ENCODE measurements at places on chromosomes 1 and 21.
A peak's percentile ranks its signal among the peaks of the same experiment; 100 is the strongest.

DNA sequence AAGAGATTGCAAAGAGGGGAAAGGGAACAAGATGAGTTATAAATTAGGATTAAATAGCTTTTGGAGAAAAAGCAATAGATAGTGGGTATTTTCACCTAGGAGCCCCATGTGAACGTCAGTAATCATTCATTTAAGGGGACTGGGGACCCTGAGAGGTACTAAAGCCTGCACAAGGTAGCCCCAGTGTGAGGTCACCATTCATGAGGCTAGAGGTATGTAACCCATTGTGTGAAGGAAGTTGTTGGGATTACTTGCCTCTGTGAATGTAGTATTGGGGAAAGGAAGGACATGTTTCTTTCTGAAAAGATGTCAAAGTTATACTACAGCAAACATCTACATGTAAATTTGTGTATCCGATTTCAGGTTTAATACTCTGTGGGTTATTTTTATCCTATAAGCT lies 276.8 kb downstream of the TBX15 start:
- DNase-seq = no peak

GRCh38 chr1:228099331-228099732 lies 3.8 kb downstream of the C1orf35 start:
- peak; percentile 13 for DNase-seq

DNA sequence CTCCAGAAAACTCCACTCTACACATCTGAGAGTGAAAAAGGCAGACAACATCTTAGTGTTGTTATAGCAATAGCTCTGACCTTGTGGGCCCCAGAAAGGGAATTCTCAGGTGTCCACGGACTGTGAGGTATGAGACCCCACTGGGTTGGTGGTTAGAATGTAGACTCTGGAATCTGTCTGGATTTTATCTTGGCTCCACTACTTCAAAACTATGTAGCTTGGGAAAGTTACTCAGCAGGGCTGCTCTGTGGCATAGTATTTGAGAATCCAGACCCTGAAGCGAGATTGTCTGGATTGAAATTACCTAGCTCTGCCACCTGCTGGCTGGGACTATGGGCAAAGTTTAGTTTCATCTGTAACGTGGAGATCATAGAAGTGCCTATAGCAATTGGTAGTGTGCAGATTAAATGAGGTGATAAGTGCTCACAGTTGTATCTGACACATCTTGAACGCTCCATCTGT lies 25.8 kb downstream of the PRDM2 start:
- DNase-seq = no peak

DNA sequence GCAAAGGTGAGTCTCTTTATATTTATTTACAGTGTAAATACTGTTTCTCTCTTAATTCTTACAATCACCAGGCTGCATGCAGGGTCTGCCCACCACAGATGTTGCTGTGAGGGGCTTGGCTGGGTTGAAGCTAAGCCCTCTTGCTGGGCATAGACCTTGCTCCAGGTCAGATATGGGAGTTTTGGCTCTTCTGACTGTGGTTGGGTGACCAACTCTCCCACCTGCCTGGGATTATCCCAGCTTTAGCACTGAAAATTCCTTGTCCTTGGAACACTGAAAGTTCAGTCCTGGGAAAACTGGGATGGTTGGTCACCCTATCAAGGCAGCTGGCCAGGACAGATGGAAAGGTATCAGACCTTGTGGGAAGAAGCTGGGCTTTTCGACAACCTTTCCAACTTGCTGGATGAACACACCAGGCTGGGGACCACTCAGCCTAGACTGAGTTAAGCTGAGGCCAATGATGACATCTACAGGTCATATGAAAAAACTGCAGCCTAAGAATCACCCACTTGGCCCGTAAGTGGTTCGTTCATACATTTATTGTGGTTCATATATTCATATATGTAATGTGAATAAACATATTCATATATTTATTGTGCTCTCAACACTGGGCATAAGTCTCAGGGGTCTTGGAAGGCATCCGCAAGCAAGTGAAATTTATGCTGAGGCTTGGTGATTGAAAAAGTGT lies 26.6 kb upstream of the HPDL start:
- no peak for DNase-seq

DNA sequence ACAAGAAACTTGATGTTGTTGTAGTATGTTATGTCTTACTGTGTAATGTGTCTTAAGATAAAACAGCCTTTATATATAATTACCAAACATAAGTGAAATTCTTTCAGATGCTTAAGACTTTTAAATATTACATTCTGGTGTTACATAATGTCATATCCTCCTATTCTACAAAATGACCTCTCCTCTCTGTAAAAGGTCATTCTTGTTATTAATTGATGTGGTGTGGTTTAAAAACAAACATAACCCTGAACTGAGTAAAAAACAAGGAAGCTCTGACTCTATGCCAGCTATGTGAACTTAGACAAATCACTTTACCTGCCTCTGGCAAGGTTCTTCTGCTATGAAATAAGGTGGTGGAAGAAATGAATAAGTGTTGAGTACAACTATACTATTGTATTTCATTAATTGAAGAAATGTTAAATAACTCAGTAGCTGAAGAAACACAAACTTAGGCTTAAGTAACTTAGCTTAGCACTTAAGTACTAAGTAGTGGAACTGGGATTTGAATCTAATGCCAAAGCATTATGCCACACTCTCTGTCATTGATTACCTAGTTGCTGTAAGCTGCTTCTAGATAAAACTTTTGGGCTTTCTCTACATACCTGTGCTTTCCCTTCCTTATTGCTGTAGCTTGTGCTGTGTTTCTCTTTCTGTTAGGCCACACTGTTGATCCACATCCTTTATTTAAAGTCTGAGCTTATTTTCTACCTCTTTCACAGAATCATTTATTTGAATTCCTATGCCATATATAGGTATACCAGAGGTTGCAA lies 859 bp upstream of the ANGPTL1 start:
- no peak for DNase-seq

DNA sequence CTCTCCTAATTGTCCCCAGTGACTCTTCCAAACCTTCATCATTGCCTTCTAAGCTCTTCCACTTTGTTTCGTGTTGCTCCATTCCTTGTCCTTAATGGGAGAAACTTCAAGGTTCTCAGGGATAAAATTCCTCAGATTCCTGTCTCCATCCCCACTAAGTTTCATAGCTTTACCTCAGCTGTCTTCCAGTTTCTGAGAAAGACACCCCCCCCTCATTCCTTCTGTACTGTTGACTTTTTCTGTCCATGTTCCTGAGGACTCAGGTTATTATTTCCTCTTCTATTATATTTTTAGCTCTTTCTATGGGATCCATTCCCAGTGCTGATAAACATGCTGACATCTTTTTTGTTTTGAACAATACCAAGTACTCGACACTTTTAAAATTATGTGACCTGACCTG lies 215.3 kb upstream of the PTGFR start:
- DNase-seq = no peak

DNA sequence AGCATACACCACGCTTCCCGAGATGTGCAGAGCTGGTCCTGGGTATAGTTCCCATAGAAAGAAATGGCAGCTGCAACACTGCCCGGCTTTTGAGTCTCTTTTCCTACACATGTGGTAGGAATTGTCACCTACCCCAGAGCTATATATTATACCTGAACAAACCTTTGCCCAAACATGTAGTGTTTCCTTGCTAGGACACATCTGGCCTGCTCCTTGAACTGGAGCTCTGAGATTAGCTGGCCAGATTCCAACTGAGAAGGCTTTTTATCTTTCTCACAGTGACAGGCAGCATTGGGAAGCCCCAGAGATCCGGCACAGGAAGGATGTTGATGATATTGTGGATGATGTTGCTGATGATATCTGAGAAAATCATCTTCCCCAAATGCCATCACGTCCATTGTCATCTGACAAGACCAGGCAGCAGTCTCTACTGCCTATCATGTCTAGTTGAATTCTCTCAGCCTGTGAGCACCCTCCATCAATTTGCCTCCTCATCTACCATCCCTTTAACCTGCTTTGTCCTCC lies 115.0 kb upstream of the SMYD2 start:
- DNase-seq = no peak

DNA sequence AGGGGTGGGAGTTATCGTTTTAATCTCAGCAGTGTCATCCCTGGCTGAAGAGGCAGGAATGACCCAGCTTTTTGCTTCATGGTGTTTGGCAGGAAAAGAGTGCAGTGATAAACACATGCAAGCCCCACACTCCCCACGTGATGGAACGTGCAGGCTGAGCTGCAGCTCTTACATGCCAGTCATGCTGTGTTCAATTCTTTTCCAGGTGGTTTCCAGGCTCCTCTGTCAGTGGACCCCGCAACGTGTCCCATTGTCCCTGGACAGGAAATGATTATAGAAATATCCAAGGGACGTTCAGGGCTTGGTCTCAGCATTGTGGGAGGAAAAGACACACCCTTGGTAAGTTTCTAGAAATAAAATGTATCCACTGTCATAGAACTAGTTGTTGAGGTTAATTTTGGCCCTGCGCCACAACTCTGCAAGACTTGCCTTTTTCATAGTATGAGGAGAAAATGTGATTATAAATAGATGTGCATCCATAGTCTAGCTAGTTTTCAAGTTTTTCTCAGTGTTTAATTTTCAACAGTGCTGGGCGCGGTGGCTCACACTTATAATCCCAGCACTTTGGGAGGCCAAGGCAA lies 110.2 kb upstream of the L1TD1 start:
- DNase-seq = no peak

GRCh38 chr1:155977690-155978324 lies 540 bp downstream of the ARHGEF2 start:
- DNase-seq = peak; percentile 82

GRCh38 chr1:215661033-215661432 lies 93.9 kb downstream of the KCTD3 start:
- DNase-seq = no peak

GRCh38 chr1:212138457-212138856 lies 102.9 kb downstream of the DTL start:
- no peak for DNase-seq

DNA sequence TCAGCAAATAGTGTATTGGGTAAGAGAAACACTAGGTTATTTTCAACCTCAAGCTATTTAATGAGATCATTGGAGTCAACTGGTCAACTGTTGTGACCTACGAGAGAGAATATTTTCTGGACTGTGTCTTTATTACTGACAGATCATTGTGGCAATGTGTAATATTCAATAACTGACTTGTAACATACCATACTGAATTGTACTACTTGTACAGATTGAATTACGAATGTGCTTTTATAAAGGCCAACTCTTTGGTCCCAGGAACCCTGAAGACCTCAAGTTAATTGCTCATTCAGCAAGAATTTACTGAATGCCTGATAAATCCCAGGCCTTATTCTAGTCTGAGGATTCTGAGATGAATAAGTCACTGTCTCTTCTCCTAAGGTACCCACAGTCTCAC lies 56.1 kb upstream of the CAMK1G start:
- no peak for DNase-seq

- DNase-seq = no peak
These were observed 5.0 kb upstream of the OR2T8 start for GRCh38 chr1:247914941-247915662.

GRCh38 chr1:184641894-184642293 lies 112.8 kb downstream of the EDEM3 start:
- no peak for DNase-seq

GRCh38 chr1:29475326-29475725 lies 239.0 kb downstream of the PTPRU start:
- DNase-seq = no peak

DNA sequence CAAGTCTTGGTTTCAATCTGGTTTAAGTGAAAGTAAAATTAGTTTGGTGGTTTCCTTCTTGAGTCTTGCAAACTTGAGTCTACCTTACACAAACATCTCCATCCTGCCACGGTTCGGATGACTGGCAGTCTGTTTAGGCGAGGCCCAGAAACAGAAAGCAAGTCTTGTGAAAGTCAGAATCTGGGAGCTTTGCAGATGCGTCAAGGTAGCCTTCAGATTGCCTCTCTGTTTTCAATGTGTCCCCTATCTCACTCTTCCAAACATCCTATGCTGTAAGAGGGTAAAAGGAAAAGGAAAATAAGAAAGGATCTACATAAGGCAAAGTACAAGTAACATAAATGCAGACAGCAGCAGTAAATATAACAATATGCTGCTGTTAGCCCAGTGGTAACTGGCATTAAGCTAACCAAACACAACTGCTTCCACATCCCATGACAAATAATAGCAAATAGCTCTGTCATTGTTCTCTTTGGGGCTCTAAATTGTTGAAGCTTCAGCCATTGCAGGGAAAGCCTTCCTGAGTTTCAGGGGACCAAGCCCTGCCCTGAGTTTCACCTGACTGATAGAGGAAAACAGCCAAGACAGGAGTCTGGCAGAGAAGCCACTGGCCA lies 26.2 kb upstream of the C1orf105 start:
- DNase-seq = no peak

DNA sequence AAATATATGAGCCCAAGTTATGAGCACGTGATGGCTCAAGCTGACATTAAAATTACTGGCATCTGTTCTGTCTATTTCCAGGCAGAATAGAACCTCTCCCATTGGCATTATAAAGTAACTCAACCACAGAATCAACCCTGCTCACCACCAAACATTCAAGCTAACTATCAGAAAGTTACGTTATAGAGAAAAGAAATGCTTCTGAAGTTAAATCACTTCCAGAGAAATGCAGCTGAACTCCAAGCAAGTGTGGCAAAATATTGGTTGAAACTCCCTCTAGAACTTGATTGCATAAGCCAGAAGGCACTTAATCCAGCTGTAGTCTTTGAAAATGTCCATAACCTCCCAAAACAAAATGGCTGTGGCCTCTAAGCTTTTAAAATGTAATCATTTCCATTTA lies 36.2 kb upstream of the UBE2U start:
- DNase-seq = no peak

DNA sequence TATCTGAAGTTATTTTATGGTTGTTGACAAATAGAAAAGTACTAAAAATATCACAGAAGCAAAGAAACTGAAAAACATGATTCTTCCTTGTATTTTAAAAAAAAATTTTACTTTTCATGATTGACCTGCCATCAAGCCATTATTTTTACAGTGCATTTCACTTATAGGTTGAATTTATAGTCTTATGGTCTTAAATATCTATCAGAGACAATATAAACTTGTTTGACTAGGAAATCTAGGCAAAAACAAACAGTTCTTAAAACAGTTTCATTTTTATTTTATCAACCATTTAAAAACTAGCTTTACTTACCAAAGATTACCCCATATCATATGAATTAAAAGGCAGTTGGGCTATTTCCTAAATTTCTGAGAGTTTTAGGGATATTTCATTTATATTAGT lies 59.2 kb downstream of the SLC16A1 start:
- DNase-seq = no peak

GRCh38 chr1:21340230-21340945 lies 50.1 kb upstream of the ECE1 start:
- DNase-seq = no peak

DNA sequence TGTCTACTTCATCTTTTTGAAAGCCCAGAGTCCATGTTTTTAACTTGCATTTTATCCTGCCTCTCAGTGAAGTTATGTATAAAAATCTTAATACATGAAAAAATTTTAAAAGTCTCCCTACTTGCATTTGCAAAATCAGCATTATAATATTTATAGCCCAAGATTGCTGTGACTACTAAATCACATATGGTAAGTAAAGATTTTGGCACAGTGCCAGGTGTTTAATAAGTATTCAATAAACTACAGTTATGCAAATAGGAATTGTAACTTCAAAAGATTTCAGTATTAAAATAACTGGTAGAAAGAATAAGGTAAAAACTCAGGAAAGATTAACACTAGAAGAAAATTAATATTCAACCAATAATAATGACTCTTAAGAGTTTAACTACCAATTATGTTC lies 641.7 kb downstream of the LRRIQ3 start:
- DNase-seq = no peak
